NCI-H187 (cell line): ENCODE measurements at places on chromosomes 12 and 14.

- DNase-seq = no peak
Observed at GRCh38 chr12:3685830-3686229, 67.1 kb downstream of the CRACR2A start.

DNA sequence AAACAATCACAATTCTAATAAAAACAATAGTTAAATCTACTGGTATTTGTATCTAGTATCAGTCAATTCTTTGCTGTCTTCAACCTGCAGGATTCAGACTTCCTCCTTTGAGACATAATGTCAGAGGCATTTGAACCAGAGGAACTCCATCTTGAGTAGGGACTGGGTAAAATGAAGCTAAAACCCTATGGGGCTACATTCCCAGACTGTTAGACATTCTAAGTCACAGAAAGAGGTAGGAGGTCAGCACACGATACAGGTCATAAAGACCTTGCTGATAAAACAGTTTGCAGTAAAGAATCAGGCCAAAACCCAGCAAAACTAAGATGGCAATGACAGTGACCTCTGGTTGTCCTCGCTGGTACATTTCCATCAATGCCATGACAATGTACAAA is 48.2 kb upstream of the MAP3K9 start:
- DNase-seq = no peak

DNA sequence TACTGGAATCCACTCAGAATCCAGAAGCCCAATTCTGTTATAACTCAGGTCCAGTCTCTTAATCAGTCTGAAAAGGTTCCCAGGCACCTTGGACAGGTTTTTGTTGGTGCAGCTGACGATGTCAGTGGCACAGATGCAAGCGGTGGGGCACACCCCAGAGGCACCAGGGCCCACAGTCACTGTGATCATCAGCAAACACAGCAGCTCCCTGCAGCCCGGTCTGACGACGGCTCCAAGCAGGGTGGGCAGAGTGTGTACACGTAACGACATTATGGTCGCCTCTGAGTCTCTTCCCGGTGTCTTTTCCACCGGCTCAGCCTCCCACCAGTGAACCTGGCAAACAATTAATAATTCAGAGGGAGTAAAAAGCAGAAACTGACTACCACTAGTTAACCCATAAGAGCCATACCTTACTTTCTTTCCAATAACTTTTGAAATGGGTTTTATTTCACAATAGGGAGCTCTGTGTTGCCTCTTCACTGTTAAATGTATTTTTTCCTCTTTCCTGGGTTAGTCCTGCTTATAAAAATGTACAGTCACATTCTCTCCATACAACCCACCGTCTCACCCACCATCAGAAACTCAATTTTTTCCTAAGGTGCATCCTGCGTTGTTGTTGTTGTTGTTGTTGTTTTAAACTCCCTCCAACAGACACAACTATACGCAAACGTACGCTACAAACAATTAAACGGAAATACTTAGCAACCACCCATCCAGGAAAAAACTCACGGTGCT is 521 bp upstream of the PCED1B start:
- DNase-seq = no peak

DNA sequence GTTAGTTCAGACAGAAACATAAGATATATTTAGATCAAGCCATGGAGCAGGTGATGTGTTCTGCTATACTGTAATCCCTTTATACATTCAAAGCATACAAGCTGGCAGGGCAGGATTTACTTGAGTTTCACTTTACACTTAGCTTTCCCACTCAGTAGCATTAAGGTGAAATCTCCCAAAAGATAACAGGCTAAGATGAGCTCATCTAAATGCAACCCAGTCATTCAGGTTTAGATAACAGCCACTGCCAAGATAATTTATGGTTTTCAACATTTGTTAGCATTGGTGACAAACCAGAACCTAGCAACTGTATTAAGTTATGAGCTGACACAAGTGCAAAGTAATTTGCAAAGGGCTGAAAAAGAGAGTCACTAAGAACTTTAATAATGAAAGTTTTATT is 925.1 kb upstream of the ATXN7L3B start:
- DNase-seq = no peak

DNA sequence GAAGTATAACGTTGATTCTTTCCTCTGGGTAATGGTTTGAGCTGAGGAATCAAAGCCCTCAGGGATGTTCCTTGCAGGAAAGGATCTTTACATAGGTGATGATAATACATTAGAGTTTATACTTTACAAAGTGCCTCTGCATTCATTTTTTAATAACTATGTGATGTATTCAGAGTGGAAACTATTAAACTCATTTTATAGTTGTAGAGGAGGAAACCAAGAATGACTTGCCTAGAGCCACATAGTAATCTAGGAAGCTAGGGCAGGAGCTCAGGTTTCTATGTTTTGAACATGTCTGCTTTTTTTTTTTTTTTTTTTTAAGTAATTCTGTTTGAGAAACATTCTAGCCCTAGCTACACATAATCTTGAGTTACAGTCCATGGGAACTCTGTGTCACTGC is 117.3 kb downstream of the TXNDC16 start:
- no peak for DNase-seq

- no peak for DNase-seq
Observed at GRCh38 chr12:80714055-80714454, 2.7 kb upstream of the MYF5 start.

DNA sequence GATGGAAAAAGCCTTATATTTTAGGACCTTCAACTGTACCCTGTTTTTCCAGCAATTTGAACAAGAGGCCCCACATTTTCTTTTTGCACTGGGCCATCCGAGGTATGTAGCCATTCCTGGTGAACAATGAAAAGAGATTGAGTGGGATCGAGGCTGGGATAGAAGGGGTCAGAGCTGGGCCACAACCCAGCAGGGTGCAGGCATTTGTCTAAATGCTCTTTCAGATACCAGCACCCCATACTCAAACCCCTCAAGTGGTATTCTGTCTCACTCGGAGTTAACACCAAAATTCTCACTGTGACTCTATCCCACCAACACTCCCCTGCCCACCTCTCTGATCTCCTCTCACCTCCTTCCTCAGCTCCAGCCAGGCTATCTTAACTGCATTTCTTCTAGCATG is 26.8 kb downstream of the DUSP6 start:
- DNase-seq = no peak

GRCh38 chr14:85663256-85663655 is 133.3 kb downstream of the FLRT2 start:
- DNase-seq = no peak

DNA sequence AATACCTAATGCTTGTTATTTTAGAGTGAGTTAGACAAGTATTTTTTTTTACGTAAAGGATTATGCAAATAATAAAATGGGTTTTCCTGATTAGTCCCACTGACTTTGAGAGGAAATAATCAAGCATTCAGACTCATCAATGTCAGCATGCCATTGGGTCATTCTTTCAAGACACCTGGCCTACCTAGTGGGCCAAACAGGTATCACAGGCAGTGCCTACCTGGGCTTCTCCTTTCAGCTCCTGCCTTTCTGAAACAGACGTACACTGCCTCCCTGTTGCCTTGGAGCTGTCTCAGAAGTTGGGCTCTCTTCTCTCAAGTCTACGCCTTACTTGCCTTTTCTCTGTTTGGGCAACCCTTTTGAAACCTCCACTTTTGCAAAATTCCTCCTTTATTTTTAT is 545.6 kb downstream of the SNAPC1 start:
- no peak for DNase-seq

GRCh38 chr14:55043528-55043927 is 7.9 kb upstream of the MAPK1IP1L start:
- DNase-seq = no peak

DNA sequence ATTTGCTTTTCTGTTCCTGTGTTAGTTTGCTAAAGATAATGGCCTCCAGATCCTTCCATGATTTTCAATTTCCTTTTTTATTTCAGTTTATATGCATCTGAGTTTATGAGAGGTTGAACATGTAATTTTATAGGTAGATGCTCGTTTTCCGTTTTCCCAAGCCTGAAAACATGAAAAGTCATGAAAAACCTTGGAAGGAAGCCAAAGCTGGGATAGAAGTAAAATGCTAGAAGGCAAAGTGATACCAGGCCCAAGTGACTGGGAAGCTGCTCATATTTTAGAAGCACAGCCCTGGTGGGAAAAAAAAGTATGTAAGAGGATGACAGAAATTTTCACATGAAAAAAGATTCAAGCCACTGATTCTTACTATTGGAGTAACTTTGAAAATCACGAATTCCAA is 290.8 kb downstream of the PRKD1 start:
- no peak for DNase-seq

- DNase-seq = no peak
Observed at GRCh38 chr14:71264260-71264659, 357.0 kb downstream of the PCNX1 start.

DNA sequence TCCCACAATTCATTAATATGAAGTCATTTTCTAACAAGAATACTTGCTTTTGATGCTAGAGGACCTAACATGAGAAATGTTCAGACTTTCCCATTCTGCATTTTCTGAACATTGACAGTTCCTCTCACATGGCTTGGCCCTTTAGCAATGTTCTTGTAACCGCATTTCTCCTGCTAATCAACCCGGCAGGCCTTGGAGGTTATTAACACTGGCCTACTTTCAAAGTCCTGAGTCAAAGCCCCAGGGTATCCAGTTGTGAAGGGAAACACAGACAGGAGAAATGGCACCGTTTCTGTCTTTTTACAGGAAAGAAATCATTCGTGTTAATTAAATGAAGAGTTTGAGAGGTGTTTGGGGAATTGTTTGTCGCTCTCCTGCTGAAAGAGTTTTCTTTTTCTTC is 446.5 kb upstream of the MIS18BP1 start:
- DNase-seq = no peak

GRCh38 chr14:93186956-93187355 is 1.8 kb downstream of the LYSET start:
- no peak for DNase-seq
